Peyer's patch (tissue), 4 donors: ENCODE measurements at places on chromosomes 13 and 19.

DNA sequence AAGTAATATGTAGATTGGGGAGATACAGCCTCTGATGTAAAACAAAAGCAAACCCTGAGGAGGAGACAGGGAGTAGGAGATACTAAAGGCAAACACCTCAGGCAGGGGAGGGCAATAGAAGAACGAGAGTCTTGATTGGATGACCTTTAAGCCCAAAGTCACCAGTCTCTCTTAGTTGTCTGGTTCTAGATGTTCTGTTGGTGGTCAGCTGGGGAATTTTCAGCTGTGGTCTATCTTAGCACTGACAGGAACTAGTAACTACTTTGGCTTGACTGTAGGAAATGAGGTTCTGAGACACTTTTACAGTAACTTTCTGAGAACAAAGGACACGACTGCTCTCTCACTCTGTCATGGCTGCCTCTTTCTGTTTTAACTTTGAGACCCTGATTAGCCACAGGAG, 290.7 kb upstream of the MIR17HG start:
- no peak for DNase-seq
- H3K4me1 ChIP-seq, result no peaks in the 10 kb centered on the region
- no peak overlapping the region for H3K27ac ChIP-seq
- no peaks in the 10 kb centered on the region for H3K27me3 ChIP-seq
- no peaks in the 10 kb centered on the region for H3K36me3 ChIP-seq
- no peak overlapping the region for H3K4me3 ChIP-seq

- peak overlapping the region; percentile 63 for H3K27ac ChIP-seq
- H3K27me3 ChIP-seq, result no peaks in the 10 kb centered on the region
- no peak for DNase-seq
- no peaks in the 10 kb centered on the region for H3K36me3 ChIP-seq
Observed at GRCh38 chr13:24252136-24252535, 57.2 kb upstream of the C1QTNF9 start.

GRCh38 chr13:66915596-66916185, 314.4 kb downstream of the PCDH9 start:
- no peaks in the 10 kb centered on the region for H3K4me1 ChIP-seq
- no peak overlapping the region for H3K4me3 ChIP-seq
- no peak for DNase-seq

- H3K36me3 ChIP-seq, result no peaks in the 10 kb centered on the region
- no peaks in the 10 kb centered on the region for H3K4me1 ChIP-seq
- no peaks in the 10 kb centered on the region for H3K27me3 ChIP-seq
- no peak overlapping the region for H3K4me3 ChIP-seq
- no peak for DNase-seq
Observed at GRCh38 chr19:51546650-51547396, 15.4 kb upstream of the SIGLEC6 start.

- no peak overlapping the region for H3K4me3 ChIP-seq
- no peaks in the 10 kb centered on the region for H3K4me1 ChIP-seq
- DNase-seq, result no peak
- H3K27me3 ChIP-seq, result no peaks in the 10 kb centered on the region
- H3K36me3 ChIP-seq, result no peaks in the 10 kb centered on the region
- H3K27ac ChIP-seq, result no peak overlapping the region
Observed at GRCh38 chr19:32532233-32532632, 48.8 kb upstream of the PDCD5 start.

- H3K27me3 ChIP-seq, result no peaks in the 10 kb centered on the region
- H3K4me3 ChIP-seq, result no peak overlapping the region
- DNase-seq, result no peak
- peaks cover 7% of the 10 kb centered on the region for H3K4me1 ChIP-seq
- H3K27ac ChIP-seq, result no peak overlapping the region
Observed at GRCh38 chr13:48188601-48189000, 44.4 kb upstream of the ITM2B start.
